ENCODE measurements at places on chromosomes 6 and 20.

DNA sequence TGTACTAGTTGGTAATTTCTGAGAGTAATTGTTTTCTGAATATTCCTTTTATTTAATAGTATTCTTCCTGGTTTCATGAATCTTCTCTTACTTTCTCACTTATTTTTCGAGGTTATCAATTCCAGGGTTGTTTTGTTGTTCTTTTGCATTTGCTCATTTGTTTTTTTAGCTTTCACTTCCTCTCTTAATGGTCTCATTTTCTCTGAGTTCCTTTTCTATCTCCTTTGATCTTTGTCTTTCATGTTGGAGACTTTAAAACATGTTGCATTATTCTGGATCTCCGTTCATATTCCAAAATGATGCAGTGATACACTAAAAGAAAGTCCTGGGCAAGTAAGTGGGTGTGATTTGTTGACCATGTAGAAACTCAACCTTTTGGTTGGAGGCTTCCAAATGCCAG, 345.3 kb upstream of the SLC35B3 start:
- DNase-seq, result no peak

DNA sequence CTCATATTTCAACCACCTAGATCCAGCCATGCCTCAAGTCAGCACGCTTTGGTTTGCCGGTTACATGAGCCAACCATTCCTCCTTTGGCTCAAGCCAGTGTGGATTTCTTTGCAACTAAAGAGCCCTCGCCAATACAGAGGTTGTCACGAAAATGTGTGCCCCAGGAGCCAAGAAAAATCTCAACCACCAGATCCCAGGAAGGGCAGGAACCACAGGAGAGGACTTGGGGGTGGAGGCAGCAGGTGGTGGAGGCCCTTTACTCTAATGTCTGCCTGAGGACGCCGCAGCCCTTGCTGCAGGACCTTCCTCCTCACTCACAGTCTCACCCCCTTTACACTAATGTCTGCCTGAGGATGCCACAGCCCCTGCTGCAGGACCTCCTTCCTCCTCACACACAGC, 144.8 kb upstream of the PHACTR3 start:
- DNase-seq, result no peak

- DNase-seq, result no peak
Observed at GRCh38 chr6:136736281-136736960, 55.9 kb downstream of the MAP3K5 start.

DNA sequence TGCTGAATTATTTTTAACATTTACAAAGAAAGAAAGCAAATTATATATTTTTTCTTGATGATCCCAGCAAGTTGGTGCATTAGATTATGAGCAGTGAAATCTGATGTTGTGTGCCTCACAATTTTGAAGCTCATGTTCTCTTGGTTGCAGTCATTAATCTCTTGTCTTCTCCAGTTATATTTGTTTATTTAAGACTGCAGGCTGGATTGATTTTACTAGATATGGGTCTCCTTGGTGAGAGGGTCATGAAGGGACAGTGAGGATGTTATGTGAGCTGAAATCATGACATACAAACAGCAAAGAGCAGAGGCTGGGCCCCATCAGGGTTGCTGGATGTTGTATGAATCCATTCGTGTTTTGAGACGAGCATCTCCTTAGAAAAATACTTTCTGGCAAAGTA, 64.2 kb upstream of the AKIRIN2 start:
- DNase-seq, result no peak

DNA sequence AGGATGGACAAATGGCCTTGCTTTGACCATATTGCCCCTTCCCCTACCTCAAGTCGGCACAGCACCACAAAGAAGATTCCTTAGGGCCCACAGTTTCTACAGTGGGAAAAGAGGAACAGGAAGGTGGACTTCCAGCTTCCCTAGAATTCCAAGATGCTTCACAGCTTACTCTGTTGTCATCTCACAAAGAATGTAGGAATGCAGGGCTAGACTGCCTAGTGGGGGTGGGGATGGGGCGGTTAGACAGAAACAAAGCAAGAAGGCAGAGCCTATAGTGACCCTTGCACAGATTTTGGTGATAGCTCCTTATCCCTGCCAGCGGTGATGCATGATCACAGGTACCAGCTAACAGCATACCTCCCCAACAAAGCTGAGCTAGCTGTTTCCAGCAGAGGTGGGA, 607.6 kb upstream of the MAN1A1 start:
- DNase-seq, result peak; percentile 93

DNA sequence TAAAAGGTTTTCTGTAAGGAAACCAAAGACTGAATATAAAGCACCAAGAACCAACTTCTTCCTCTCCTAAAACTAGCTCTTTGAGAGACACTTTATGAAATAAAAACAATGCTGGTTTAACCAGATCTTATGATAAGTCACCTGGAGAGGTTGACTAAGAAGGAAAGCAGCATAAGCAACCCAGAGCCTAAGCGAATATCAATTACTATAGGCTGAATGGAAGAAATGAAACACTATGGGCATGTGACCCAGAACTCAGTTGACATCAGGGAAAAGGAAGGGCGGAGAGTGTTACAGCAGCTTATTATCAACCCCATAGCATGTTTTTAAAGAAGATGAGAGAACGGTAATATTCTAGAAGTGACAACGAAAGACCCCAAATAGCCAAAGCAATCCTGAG, 94.1 kb upstream of the STMND1 start:
- no peak for DNase-seq

DNA sequence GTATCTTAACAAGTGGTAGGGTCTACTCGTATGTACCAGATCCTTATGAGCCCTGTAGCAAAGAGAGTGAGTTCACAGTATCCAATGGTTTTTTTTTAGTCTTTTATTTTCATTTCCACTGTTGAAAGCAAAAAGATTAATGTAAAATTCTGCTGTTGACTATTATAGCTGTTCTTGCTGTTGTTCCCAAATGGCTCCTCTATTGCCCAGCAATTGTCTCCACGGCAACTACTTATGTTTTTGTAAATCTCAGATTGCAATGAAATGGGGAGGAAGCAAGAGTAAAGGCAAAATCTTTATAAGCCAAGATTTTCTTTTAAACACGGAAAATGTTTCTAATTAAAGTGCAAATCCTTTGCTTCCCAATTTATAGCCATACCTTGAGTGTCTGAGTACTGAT, 406.1 kb downstream of the EPM2A start:
- no peak for DNase-seq

DNA sequence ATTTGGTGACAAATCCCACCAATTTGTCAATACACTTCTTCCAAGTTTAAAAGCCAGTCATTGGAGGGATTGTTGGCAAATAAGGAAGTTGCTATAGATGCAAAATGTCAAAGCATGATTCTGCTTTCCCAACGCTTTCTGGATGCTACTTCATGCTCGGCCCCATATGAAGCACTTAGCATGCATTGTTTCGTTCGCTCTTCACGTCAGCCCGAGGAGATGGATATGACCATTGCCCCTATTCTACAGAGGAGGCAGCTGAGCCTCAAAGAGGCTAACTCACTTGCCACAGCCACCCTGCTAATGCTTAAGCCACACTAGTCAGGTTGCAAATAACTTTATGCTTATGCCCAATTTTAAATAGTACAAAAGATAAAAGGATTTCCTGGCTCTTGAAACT, 2.8 kb upstream of the NXT1 start:
- DNase-seq, result no peak

All from mesendoderm (in vitro differentiated cells).